ENCODE measurements at places on chromosomes 12 and 14. TPM values are rescaled to one million over a fixed set of nuclear protein-coding genes. Genes with fewer than 3 reads are reported as not detected.
A peak's percentile ranks its signal among the peaks of the same experiment; 100 is the strongest.

Gene KRT83
- not detected for total RNA-seq

GRCh38 chr14:81686512-81686911 lies 152.9 kb upstream of the SEL1L start:
- no peak overlapping the region for H3K27ac ChIP-seq
- no peaks in the 10 kb centered on the region for H3K27me3 ChIP-seq
- DNase-seq: no peak
- H3K36me3 ChIP-seq: no peaks in the 10 kb centered on the region

DNA sequence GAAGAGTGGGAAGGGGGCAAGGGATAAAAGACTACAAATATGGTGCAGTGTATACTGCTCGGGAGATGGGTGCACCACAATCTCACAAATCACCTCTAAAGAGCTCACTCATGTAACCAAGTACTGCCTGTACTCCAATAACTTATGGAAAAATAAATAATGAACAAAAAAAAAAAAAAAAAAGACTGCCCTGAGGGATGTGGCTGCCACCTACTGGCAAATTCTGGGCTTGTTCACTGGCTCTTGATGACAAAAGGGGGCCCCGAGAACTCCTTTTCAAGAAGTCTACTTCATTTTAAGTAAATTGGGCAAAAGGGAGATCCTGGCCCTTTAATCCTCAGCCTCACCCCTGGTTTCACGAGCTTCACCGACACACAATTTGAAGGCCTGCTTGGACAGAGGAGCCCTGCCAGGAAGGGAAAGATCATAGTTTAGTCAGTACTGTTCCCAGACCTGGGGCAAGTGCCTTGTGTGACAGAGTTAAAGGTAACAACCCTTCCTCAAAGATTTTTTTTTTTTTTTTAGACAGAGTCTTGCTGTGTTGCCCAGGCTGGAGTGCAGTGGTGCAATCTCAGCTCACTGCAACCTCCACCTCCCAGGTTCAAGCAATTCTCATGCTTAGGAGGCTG lies 26.1 kb upstream of the STAC3 start:
- no peak overlapping the region for H3K4me3 ChIP-seq
- no peak for DNase-seq
- no peak overlapping the region for H3K27ac ChIP-seq
- H3K36me3 ChIP-seq: no peaks in the 10 kb centered on the region
- peaks cover 13% of the 10 kb centered on the region for H3K4me1 ChIP-seq

Gene C14orf39
- total RNA-seq: 2.8 TPM

Gene TXNRD1
- 102 TPM for total RNA-seq

Gene CDH24
- total RNA-seq: 0.30 TPM

- no peak overlapping the region for H3K4me3 ChIP-seq
- no peak for DNase-seq
- no peaks in the 10 kb centered on the region for H3K36me3 ChIP-seq
- no peaks in the 10 kb centered on the region for H3K27me3 ChIP-seq
Measured at GRCh38 chr14:87286826-87287225, 706.2 kb downstream of the GALC start.

DNA sequence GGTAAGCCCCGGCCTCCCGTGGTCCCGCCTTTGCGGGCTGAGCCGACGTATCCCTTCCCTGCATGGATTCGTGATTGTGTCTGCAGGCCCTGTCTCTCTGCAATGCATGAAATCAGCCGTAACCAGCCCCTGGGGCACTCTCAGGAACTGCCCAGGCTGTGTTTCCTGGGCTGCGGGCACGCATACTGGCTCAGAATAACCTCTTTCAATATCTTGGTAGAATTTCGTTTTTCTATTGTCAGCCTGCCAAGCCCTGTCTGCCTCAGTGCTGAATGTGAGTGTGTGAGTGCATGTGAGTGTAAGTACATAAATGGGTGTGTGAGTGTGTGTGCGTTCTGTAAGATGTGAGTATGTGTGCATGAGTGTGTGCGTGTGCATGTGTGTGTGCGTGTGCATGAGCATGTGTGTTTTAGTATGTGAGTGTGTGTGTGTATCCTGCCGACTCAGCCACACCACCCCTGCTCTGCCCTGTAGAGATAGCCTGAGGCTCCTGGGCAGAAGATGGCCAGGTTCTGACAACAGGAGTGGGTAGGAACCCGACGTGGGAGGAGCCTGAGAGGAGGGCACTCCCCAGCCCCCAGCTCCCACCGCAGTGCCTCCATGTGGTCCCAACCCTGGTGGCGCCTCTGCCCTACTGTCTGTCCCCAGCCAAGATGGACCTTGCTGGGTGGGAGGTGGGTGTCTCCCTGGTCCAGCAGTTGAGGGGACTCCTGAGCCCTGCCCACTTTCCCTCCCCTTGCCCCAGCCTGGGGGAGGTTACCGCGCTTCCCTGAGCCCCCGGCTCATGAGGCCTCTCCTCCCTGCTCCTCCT lies 268.8 kb downstream of the ADGRD1 start:
- peaks cover 19% of the 10 kb centered on the region for H3K27me3 ChIP-seq
- H3K36me3 ChIP-seq: no peaks in the 10 kb centered on the region
- DNase-seq: no peak
- H3K27ac ChIP-seq: no peak overlapping the region
- no peak overlapping the region for H3K4me3 ChIP-seq

Gene PAH
- 0.62 TPM for total RNA-seq

Gene ACSS3
- total RNA-seq: 15.4 TPM

Gene SVOP
- total RNA-seq: 0.45 TPM

- no peaks in the 10 kb centered on the region for H3K36me3 ChIP-seq
- H3K27me3 ChIP-seq: no peaks in the 10 kb centered on the region
- H3K4me1 ChIP-seq: peaks cover 6% of the 10 kb centered on the region
- peak overlapping the region; percentile 86 for H3K4me3 ChIP-seq
- peak overlapping the region; percentile 94 for H3K27ac ChIP-seq
Measured at GRCh38 chr12:81078469-81079196, 754 bp downstream of the ACSS3 start.

Gene VWF
- total RNA-seq: 206 TPM

Gene TDRD9
- total RNA-seq: 1.3 TPM

GRCh38 chr12:13049816-13050215 lies 5.6 kb downstream of the FAM234B start:
- no peak for DNase-seq
- no peaks in the 10 kb centered on the region for H3K36me3 ChIP-seq
- no peaks in the 10 kb centered on the region for H3K27me3 ChIP-seq
- no peak overlapping the region for H3K4me3 ChIP-seq

DNA sequence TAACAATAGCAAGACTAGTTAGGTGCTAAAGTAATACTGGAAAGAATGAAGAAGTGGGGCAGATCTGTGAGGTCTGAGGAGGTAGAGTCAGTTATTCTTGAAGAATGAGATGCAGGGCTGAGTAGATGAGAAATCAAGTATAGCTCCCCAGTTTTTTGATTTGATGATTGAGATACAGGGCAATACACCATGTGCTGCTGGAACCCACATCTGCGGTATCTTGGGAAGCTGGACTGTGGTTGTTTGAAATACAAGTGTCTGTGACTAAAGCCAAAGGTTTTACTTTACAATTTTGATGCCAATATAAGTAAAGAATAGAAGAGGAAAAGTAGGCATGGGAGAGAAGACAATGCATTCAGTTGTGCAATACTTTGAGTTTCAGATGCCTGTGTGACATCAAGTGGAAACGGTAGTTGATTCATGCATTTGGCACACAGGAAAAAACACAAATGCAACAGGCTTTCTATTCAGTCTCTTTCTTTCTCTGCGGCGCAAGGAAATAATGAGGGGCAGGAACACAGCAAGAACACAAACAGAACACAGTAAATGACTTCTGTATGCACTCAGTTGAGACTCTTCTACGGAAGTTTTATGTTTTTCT lies 190.2 kb upstream of the SLC38A2 start:
- H3K27ac ChIP-seq: peak overlapping the region; percentile 77
- DNase-seq: no peak
- peaks cover 29% of the 10 kb centered on the region for H3K4me1 ChIP-seq
- no peaks in the 10 kb centered on the region for H3K27me3 ChIP-seq
- no peaks in the 10 kb centered on the region for H3K36me3 ChIP-seq

DNA sequence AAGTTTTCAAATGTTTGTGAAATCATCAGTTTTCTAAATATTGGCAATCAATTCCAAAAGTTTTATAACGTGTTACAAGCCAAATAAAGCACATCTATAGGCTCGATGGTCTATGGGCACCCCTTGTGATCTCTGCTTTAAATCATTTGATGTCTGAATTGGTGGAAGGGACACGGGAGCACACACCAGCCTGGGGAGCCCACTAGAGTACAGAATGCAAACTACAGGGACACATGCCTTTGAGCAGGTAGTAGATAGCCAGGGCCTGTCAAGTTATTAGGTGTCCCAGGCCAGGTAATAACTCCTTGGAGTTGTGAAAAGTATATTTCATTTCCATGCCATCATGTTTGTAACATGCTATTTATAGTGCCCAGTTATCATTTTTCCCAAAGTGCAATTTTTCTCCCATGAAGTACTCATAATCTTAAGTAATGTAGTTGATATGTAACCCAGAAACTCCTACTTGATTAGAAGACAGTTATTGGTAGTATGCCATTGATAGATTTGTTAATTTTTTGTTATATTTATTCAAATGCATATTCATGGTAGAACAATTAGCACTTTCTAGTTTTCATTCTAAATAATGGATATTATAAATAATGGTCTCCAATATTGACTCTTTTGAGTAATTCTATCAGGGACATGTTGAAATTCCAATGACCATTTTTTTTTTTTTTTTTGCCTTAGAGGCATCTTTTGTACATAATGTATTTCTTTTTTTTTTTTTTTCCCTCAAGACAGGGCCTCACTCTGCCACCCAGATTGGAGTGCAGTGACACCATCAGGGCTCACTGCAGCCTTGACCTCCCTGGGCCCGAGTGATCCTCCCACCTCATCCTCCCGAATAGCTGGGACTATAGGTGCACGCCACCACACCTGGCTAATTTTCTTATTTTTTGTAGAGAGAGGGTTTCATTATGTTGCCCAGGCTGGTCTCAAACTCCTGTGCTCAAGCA lies 96.9 kb upstream of the FGD4 start:
- H3K27ac ChIP-seq: no peak overlapping the region
- H3K36me3 ChIP-seq: no peaks in the 10 kb centered on the region
- H3K27me3 ChIP-seq: no peaks in the 10 kb centered on the region
- no peak overlapping the region for H3K4me3 ChIP-seq

Gene CCDC59
- total RNA-seq: 33.9 TPM

GRCh38 chr14:68192935-68193334 lies 373.4 kb downstream of the RAD51B start:
- H3K4me1 ChIP-seq: peaks cover 48% of the 10 kb centered on the region
- H3K27me3 ChIP-seq: no peaks in the 10 kb centered on the region
- H3K27ac ChIP-seq: peak overlapping the region; percentile 84
- no peak for DNase-seq

DNA sequence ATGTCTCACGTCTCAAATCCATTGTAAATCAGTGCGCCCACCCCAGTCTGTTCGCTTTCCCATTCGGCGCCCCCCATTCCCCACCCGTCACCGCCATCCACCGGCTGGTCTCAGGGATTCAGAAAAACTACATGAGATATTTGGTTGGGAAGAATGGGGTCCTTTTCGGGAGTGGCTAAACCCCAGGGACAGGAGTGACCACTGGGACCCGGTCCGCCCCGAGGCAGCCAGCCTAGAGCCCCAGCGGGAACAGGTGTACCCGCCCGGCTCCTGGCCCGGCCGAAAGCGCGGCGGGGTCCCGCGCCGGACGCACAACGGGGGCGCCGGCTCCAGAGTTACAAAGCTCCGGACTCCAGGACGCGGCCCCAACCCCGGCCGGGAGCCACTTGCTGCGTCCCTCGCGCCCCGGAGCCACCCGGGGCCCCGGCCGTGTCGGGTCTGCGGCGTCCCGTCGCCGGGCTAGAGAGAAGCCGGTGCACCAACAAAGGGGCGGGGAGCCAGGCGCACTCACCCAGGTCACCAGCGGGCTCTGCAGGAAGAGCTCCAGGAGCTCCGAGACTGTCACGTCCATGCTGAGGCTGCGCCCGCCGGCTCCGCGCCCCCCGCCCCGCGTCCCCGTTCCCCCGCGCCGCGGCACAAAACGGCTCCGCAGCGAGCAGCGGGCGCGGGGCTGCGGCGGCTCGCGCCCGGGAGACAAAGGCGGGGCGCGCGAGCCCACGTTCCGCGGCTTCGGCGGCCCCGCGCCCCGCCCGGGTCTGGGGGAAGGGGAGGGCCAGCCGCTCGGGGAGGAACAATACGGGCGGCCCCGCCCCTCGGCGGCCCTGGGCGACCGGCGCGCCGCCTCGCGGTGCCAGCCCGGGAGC lies at the start of gene CCDC88C:
TSS of gene CCDC88C (minus strand) at position 701 of the 863 bp plus-strand sequence. CDS start at position 571, 130 bp downstream.
- no peaks in the 10 kb centered on the region for H3K27me3 ChIP-seq
- no peaks in the 10 kb centered on the region for H3K36me3 ChIP-seq
- DNase-seq: peak; percentile 65
- H3K4me3 ChIP-seq: peak within 1 kb of the TSS; percentile 66

Gene PTPN21
- 14.8 TPM for total RNA-seq

Gene ING4
- 29.6 TPM for total RNA-seq

- H3K27me3 ChIP-seq: no peaks in the 10 kb centered on the region
- H3K4me3 ChIP-seq: no peak overlapping the region
- no peaks in the 10 kb centered on the region for H3K36me3 ChIP-seq
- no peaks in the 10 kb centered on the region for H3K4me1 ChIP-seq
- no peak for DNase-seq
Measured at GRCh38 chr12:84874825-84875139, 37.8 kb downstream of the SLC6A15 start.

DNA sequence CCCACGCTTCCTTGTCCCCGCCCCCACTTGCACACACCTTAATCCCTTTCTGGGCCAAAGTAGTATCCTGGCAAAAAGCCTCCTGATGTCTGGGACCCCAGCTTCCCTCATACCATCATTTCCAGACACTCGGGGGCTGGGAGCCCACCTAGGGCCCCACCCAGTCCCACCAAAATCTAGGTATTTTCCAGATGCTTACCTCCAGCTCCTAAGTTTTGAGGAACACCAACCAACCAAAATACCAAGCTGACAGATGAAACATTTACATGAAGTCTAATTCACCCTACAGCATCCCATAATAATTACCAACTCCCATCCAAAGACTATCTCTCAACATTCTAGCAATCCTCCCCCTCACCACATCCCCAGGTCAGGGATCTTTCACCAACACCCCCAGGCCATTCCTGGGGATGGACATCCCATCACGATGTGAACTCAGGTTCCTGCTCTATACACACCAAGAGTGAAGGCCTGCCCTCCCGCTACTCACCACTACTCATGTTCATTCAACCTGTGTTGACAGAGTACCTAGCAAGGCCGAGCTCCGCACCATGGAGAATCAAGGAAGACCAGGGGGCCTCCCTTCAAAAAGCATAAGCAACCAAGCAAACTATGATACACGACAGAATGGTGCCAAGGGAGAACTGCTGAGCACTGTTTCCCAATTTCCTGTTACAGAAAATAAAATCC lies 1.6 kb upstream of the CHD4 start:
- H3K4me1 ChIP-seq: peaks cover 35% of the 10 kb centered on the region
- no peak overlapping the region for H3K4me3 ChIP-seq
- no peaks in the 10 kb centered on the region for H3K36me3 ChIP-seq
- H3K27me3 ChIP-seq: no peaks in the 10 kb centered on the region
- peak; percentile 63 for DNase-seq

GRCh38 chr12:73599268-73599667 lies 938.4 kb upstream of the ATXN7L3B start:
- DNase-seq: no peak
- H3K36me3 ChIP-seq: no peaks in the 10 kb centered on the region
- H3K27ac ChIP-seq: no peak overlapping the region
- no peaks in the 10 kb centered on the region for H3K4me1 ChIP-seq
